ENCODE measurements at places on chromosomes 3 and 15.

DNA sequence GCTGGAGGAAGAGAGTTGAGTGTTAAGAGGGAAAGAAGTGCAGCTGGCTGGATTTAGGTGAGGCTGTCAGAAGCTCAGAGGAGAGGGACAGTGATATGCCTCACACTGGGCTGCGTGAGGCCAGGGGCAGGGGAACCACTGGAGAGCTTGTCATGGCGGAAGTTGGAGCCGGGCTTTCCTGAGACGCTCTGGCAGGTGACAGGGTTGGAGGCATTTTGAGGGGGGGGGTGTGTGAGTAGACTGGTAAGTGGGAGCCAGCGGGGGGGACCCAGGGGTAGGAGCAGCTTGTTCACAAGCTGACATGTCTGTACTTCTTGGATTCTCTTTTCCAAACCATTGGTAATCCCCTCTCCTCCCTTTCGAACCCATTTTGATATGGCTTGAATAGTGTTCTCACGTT lies 331.5 kb upstream of the RGMA start:
- no peak for DNase-seq

DNA sequence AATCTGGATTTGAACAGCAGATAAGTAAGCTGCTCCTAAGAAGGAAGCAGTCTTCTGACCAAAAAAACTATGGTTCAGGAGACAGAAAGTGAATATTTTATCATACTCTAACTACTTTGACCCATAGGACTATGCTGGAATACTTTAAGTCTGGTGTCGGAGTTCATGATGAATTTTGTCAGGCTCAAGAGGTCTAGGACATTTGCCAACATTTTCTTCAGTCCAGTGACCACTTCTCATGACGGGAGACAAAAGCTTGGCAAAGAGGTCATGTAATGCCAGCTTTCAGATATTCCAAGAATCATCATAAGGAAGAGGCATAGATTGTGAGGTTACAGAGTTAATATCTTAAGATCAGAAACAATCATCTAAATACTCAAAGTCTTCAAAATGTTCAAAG lies 20.5 kb upstream of the DCBLD2 start:
- no peak for DNase-seq

DNA sequence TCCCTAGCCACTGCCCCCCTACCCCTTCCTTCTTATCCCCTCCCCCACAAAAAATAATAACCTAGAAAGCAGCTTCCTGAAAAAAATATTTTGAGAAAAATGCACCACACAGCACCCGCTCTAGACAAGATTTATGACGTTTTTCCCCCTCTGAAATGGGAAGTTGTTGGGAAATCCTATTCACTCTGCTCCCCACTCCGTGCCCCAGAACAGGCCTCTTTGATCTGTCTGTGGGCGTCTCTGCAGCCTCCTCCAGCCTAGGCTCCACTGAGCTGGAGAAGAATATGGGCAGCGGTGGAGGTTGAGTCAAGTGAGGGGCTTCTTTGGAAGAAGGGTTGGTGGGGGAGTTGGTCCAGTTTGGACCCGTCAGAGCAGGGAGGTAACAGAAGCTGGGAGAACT lies 28.5 kb upstream of the POLG start:
- no peak for DNase-seq

- no peak for DNase-seq
These were observed 183.6 kb downstream of the ABHD5 start for GRCh38 chr3:43874290-43874689.

GRCh38 chr3:46200790-46201189 lies 7.3 kb downstream of the CCR1 start:
- DNase-seq, result no peak

- DNase-seq, result no peak
These were observed 110.2 kb downstream of the RBPMS2 start for GRCh38 chr15:64665179-64665578.

DNA sequence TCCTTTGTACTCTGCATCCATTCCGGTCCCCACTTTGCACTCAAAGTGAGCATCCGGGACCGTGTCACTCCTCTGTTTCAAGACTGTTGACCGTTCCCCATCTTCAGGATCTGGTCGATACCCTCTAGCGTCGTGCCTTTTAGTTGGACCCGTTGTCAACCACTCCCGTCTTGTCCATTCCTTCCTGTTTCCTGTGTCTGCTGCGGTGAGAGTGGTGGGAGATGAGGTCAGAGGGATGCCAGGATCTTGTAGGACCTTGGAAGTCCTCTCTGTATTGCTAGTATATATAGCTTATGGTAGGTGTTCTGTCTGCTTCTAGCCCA lies 624 bp downstream of the BRK1 start:
- peak; percentile 50 for DNase-seq

GRCh38 chr3:174531262-174531982 lies 327.7 kb upstream of the NAALADL2 start:
- no peak for DNase-seq

- DNase-seq, result no peak
These were observed 31.4 kb downstream of the POMGNT2 start for GRCh38 chr3:43074482-43074881.

GRCh38 chr3:126849768-126850167 lies 133.1 kb upstream of the PLXNA1 start:
- no peak for DNase-seq

GRCh38 chr3:136311261-136311660 lies 61.1 kb downstream of the PCCB start:
- no peak for DNase-seq

DNA sequence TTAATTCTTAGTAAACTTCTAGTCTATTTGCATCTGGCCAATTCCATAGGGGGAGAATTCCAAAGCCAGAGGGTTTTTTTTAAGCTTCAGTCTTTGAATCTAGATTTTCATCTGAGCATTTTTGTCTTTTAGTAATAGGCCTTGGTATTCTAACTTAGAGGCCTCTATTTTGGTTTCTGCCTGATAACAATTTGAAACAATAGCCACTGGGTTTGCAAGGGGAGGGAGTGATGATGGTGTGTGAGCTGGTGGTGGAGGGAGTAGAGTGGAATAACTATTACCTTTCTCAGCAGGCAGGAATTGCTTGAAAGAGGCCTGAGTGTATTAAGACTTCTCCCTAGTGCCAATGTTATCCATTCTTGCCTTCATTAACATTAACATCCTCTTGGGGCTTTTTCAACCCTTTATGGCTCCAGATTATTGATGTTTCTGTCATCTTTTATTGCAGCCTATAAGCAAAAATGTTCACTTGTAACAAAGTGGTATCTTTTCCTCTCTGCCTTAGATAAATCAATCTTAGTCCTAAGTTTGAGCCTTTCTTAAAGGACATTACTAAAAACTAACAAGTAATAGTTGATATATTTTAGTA lies 26.5 kb upstream of the TCF12 start:
- no peak for DNase-seq

All from iris pigment epithelial cell (primary cell).